ENCODE measurements at places on chromosomes 1 and 21.
A peak's percentile ranks its signal among the peaks of the same experiment; 100 is the strongest.

DNA sequence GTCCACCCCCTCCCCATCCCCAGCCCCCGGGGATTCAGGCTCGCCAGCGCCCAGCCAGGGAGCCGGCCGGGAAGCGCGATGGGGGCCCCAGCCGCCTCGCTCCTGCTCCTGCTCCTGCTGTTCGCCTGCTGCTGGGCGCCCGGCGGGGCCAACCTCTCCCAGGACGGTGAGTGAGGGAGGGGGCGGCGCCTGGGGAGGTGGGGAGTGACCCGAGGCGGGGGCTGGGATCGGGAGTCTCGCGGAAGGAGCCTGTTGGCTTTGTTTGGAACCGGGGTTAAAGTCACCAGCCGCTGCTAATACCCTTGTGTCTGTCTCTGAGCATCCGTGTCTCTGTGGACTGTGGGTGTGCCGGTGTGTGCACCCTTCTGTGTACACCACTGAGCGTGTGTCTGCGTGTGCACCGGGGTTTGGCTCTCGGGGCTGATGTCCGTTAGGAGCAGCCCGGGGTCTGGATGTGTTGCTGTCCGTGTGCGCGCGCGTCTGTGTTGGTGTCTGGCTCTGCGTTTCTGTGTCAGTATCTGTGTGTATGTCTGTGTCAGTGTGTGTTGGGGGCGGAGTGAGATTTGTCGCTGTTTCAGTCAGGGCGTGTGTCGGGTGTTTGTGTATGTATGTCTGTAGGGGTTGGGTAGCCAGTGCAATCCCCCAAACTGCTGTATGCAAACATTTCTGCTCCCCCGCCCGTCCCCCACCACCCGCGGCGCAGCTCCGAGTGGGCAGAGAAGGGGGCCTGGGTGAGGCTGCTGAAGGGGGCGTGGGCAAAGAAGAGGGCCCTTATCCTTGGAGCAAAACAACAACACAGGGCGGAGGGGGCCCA, 480 bp downstream of the CADM3 start:
- no peak for DNase-seq

- DNase-seq: no peak
These were observed 469.0 kb upstream of the USP24 start for GRCh38 chr1:55684131-55684650.

GRCh38 chr1:87335175-87335884, 6.7 kb downstream of the LMO4 start:
- peak; percentile 33 for DNase-seq

DNA sequence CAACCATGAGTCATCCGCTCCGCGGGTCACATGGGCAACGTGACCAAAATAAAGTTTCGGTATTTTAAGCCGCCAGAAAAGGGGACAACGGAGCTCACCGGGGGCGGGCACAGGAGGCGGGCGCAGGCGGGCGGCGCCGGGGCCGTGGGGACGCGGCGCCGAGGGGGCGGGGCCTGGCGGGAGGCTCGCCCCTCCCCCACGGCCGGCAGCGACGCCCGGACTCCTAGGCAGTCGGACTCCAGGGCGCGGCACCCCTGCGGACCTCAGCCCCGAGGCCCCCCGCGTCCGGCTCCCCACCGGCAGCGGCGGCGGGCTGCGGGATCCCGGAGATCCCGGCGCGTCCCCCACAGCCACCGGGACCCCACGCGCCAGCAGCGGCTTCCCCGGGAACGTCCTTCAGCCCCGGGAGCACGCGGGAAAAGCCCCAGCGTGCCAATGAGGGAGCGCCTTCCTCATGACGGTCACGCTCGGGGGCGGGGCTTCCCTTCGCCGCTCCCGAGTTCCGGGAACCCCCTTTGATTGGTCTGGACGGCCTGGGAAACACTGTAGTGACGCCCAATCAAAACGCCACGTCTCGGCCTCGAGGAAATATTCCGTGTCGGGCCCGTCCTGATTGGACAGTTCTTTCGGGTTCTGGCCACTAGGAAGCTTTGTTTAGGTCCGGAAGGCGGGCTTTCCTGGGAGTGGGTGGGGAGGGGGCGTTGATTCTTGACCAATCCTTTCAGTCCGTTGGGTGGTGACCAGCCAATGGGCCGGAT, 515 bp upstream of the CAMTA1 start:
- DNase-seq: peak; percentile 100

GRCh38 chr1:71828431-71829012, 453.8 kb downstream of the NEGR1 start:
- no peak for DNase-seq

GRCh38 chr21:42622284-42622683, 31.1 kb upstream of the PDE9A start:
- no peak for DNase-seq

GRCh38 chr1:55375617-55376258, 160.6 kb upstream of the USP24 start:
- no peak for DNase-seq

- DNase-seq: no peak
These were observed 8.1 kb upstream of the STMN1 start for GRCh38 chr1:25914074-25914995.

- DNase-seq: peak; percentile 32
These were observed 48.1 kb downstream of the CDC14A start for GRCh38 chr1:100400404-100400803.

DNA sequence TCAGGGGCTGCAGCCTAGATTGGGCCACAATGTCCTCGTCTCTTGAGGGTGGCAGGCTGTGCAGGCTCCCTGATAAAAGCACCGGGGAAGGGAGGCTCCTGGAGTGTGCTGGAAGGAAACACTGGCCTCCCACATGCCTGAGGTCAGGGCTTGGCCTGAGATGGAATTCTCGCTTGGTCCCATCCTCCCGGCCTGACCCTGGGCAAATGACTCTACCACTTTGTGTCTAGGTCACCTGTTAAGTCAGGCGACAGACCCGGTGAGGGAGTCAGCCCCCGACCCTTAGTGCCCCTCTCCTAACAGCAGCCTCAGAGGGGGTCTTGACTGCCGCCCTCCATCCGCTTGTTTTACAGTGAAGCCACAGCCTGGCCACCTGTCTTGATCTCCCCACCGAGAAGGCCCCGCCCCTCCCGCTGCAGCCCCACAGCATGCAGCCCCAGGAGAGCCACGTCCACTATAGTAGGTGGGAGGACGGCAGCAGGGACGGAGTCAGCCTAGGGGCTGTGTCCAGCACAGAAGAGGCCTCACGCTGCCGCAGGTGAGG, 2.5 kb downstream of the SMIM1 start:
- no peak for DNase-seq

GRCh38 chr1:32353886-32354570, 8.3 kb downstream of the FAM229A start:
- DNase-seq: no peak

GRCh38 chr1:48462716-48463302, 9.2 kb downstream of the SPATA6 start:
- DNase-seq: no peak

GRCh38 chr1:53139951-53140361, 2.5 kb downstream of the SLC1A7 start:
- DNase-seq: no peak
